ENCODE measurements at places on chromosomes 2 and 18. TPM values are rescaled to one million over a fixed set of nuclear protein-coding genes. Genes with fewer than 3 reads are reported as not detected.

GRCh38 chr2:106189325-106189724, 4.8 kb downstream of the UXS1 start:
- DNase-seq = no peak

DNA sequence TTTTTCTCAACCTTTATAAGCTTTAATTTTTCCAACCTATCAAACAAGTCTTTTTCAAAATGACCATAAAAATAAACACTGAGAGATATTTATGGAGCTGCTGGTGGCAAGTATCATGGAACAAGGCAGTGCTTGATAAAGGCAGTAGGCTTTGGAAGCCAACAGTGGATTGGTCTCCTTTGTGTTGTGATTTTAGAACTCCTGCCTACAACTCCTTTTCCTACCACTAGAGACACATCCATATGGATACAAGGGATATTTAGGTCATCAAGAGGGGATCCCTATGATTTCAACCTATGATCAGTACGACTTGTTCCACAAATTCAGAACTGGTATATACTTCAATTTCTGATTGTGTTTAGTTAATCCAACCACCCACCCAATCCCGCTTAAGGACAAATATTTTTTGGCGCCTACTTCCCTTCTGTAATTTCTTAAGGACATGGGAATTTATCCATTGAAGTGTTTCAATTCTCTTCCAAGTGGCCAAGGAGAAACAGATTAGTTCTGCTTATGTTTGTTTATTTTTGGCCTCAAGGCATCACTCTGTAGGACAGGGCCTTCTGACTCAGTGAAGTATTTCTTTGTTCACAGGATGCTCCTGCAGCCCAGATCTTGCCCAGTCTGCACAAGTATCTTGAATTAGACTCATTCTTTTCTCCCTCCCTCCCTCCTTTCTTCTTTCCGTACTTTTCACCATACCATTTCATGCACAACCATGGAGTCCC, 2119.6 kb upstream of the PIK3C3 start:
- DNase-seq = no peak

GRCh38 chr2:85390941-85391669, 19.1 kb downstream of the CAPG start:
- DNase-seq = peak; percentile 54

DNA sequence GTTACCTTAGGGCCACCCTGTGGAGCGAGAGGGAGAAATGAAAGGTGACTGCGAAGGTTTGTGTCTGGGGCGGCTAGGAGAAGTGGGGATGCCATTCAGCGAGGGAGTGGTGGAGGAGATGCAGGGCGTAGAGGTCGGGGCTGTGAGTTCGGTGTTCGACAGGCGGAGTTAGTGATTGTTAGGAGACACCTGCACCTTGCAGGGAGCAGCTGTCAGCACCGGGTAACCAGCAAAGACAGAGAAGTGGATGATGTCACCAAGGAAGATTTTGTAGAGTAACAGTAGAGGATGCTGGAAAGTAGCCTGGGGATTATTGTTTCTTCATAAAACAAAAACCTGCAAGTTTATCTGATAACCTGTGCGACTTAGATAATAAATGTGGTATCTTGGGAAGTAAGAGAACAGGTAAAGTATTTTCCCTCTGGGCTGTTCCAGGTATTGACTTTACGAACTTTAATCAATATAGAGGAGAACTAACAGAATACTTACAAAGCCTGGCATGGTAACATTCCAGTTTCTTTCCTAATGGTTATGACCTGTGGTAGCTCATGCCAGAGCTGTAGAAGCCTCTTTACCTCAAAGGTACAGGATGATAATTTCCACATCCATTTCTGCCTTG, 63.8 kb downstream of the SPTBN1 start:
- DNase-seq = no peak

- no peak for DNase-seq
Measured at GRCh38 chr2:75564026-75564688, 3.4 kb upstream of the EVA1A start.

- DNase-seq = no peak
Measured at GRCh38 chr2:216994353-216994854, 134.5 kb upstream of the TNP1 start.

- DNase-seq = no peak
Measured at GRCh38 chr2:96233880-96234316, 25.3 kb upstream of the STARD7 start.

GRCh38 chr2:121471532-121472469, 58.9 kb upstream of the RNU4ATAC start:
- DNase-seq = no peak

- no peak for DNase-seq
Measured at GRCh38 chr2:205836477-205837221, 154.3 kb downstream of the NRP2 start.

The GPAT2 gene
- 18.4 TPM for total RNA-seq

The GALR1 gene
- not detected for total RNA-seq

The DNAJC5G gene
- total RNA-seq = not detected

The POTEC gene
- total RNA-seq = not detected

The SCYGR4 gene
- total RNA-seq = not detected

The CPO gene
- not detected for total RNA-seq

The PRR30 gene
- total RNA-seq = not detected

The VIL1 gene
- not detected for total RNA-seq

The LYG2 gene
- not detected for total RNA-seq
